ENCODE measurements at places on chromosomes 11 and 22.

DNA sequence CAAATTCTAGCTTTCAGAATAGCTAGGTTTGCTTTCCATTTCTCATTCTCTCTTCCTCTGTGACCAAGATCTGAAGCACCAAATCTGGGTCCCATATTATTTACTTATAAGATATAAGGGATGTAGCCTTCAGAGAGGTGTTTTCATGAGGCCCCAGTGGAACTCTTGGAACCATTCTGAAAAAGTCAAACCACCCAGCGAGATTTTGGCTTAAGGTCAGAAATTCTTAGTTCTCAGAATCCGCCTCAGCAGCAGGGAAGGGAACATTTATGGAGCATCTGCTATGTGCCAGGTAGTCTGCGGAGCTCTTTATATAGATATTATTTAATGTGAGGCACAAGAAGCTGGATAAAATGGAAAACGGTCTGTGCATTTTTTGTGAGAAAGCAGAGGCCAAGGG lies 6.3 kb downstream of the NAV2 start:
- DNase-seq = no peak

GRCh38 chr11:70901951-70902521 lies 350.3 kb downstream of the SHANK2 start:
- DNase-seq = peak; percentile 8

GRCh38 chr11:129281471-129282415 lies 89.6 kb upstream of the ARHGAP32 start:
- DNase-seq = no peak

DNA sequence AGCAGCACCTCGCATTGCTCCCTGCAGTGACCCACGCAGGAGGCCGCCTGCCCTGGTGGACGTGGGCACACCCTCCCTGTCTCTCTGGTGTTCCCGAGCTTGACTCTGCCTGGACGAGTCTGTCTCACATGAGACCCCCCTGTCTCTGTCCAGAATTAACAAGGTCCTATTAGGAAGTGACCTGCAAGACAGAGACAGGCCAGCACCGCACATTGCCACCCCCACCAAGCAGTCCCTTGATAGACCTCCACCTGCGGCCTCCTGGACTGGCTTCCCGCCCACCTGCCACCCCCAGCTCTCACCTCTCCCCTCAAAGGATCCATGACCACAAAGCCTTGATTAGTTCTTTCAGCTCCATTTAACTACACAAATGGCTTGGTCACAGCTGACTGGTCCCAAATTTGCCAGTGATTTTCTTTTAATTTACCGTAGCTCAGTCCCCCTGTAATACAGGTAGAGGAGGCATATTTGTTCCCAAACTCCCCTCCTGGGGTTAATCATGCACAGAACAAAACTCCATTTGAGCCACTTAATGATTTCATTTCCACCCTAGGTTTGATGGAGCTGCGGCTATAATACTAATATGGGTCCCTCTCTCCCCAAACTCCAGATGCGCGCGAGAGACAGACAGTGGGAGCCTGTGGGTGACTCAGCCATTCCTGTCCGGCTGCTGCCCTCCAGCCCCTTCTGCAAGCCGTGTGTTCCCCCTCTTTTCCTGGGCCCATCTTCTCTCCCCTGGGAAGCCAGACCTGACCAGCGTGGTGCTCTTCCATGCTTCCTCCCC lies 11.2 kb downstream of the SPATA19 start:
- no peak for DNase-seq

DNA sequence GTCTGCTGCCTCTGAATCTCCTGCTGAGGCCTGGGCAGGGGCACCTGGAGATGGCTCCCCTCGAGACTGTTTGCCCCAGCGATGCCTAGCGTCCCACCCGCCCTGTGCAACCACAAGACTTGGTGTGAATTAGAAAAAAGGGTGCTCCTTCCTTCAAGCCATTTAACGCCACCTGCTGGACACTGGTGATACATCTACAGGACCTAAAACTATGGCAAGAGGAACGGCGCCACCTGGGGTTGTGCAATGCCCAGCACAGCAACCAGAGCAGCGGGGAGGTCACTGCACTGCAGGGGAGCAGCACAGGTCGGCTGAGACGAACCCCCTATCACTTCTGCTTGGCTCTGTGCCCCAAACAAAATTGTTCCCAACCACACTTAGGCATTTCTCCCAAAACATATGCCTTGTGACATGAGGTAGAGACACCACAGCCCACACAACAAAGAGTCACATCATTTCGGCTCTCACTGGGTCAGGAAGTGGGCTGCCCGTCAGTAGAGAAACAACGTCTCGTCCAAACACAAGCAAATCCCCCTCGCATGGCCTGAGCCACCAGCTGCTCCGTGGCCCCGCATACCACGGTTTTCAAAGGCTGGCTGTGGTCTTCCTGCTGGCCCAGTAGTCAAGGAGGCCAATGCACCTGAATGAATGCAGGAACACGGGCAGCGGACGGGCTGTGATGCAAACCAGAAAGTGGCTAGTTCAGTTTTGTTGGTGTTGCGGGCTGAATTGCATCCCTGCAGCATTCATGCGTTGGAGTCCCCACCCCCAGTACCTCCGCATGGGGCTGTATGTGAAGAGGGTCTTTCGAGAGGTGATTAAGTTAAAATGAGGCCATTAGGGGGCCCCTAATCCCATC lies 171.9 kb downstream of the SHANK2 start:
- peak; percentile 63 for DNase-seq

DNA sequence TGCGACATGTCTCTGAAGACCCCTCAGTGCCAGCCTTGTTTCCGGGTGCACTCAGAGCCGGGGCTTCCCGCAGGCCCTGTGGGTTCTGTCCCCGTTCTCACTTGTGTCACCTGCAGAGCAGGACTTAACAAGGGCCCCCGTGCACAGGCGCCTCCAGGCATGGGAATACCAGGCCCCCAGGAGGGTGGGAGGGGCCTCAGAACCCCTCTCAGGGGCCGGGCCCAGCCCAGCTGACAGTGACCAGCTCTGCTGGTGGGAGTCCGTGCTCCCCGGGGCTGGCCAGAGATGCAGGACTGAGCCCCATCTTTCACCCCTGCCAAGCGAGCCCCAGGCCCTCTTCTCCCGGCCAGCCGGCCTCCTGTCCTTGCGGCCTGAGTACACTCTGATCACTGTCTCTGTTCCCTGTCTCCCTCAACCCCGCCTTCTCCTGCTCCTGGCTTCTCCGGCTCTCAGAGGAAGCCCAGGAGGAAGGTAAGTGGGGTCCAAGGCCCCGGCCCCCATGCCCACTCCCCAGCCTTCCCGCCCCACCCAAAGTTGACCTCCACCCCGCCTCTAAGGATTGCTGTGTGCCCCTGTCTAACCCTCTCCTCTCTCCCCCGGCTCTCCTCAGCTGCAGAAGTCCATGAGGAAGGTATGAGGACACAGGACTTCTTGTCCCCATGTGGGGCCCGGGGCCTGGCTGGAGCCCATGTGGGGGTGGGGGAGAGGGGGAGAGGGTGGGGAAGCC lies 5.3 kb downstream of the TNNT3 start:
- DNase-seq = no peak

GRCh38 chr11:94776351-94777321 lies 8.5 kb downstream of the AMOTL1 start:
- no peak for DNase-seq

GRCh38 chr22:49439373-49439772 lies 388.3 kb downstream of the BRD1 start:
- no peak for DNase-seq

DNA sequence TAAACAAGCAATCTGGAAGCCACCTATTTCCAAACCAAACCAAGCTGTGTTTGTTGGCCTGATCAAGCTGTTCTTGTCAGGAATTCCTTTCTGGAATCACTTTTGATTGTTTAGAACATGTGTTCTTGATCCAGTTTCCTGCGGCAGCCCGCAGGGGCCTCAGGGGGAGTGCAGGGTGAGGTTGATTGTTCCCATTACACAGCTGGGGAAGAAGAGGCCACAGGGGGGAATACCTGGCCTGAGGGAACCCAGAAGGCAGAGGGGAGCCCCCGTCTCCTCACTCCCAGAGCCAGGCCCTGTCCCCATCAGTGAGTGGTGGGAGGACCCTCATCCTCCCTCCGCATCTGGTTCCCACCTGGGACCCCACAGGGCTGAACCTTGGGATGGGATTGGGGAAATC lies 4.2 kb downstream of the MRGPRD start:
- DNase-seq = no peak

GRCh38 chr22:37638391-37639069 lies 939 bp upstream of the SH3BP1 start:
- no peak for DNase-seq
